A549 treated with ZK216348 at 1 μM for 4 hours (cell line): ENCODE measurements at places on chromosomes 13 and 19. TPM values are rescaled to one million over a fixed set of nuclear protein-coding genes. Genes with fewer than 3 reads are reported as not detected.

The LRRC4B gene
- 0.38 to 0.68 TPM (median 0.58 TPM) in 5 replicates for total RNA-seq

The CPB2 gene
- total RNA-seq = 0.08 to 0.15 TPM in 2 of 5 replicates, not detected in the others

The FOXA3 gene
- total RNA-seq = 0.35 to 0.93 TPM (median 0.72 TPM) in 5 replicates

The PABPC3 gene
- 0.12 to 0.23 TPM (median 0.19 TPM) in 4 of 5 replicates, not detected in the other for total RNA-seq

The OR10H2 gene
- not detected in 5 replicates for total RNA-seq

The CGB8 gene
- 2.1 to 4.2 TPM (median 3.0 TPM) in 5 replicates for total RNA-seq

The FREM2 gene
- total RNA-seq = not detected in 5 replicates
